ENCODE measurements at places on chromosomes 5 and 9.

DNA sequence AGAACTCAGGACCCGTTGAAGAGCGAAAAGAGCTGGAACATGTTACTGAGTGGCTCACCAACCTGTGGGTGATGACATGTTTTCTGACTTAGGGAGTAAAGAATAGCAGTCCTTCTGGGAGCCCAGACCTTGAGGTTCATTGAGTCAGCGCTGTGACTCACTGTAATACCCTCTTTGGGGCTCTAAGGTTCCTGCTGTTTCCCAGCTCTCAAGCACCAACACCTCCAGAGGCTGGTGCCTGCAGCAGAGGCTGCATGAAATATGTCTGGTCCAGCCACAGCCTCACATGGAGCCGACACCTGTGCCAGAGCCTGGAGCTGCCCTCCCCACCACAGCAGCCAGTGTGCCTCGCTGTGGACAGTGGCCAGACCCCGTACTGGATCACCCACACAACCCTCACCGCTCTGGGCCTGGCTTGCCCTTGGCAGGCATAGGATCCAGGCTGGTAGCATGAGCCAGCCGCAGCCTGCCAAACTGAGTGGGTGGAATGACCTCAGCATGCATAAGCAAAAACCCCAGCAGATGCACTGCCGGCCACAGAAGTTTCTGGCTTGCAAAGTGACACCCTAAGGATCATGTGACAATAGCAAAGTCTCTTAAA is 143.5 kb upstream of the MRPS30 start:
- no peak for DNase-seq

- DNase-seq, result no peak
These were observed 1.1 kb downstream of the ALDH1A1 start for GRCh38 chr9:72951520-72952380.

- no peak for DNase-seq
These were observed 97.0 kb downstream of the MEF2C start for GRCh38 chr5:88785746-88786565.

DNA sequence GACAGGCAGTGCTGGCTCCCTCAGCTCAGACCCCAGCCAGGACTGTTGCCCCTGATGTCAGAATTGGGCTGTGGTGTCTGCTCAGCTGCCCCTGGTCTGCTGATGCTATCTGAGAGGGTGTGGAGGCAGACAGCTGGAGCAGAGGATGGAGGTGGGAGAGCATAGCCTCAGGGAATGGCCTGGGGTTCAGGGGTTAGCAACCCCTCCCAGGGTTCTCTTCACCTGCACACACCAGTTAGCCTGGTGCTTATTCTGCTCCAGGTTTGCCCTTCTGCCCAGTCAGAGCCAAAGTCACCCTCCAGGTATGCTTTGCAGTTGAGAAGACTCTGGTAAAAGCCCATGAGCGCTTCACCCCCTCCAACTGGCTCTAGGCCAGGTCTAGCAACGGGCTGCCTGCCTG is 109.8 kb downstream of the SAXO1 start:
- no peak for DNase-seq

- no peak for DNase-seq
These were observed 940 bp upstream of the CAMK4 start for GRCh38 chr5:111223101-111223786.

DNA sequence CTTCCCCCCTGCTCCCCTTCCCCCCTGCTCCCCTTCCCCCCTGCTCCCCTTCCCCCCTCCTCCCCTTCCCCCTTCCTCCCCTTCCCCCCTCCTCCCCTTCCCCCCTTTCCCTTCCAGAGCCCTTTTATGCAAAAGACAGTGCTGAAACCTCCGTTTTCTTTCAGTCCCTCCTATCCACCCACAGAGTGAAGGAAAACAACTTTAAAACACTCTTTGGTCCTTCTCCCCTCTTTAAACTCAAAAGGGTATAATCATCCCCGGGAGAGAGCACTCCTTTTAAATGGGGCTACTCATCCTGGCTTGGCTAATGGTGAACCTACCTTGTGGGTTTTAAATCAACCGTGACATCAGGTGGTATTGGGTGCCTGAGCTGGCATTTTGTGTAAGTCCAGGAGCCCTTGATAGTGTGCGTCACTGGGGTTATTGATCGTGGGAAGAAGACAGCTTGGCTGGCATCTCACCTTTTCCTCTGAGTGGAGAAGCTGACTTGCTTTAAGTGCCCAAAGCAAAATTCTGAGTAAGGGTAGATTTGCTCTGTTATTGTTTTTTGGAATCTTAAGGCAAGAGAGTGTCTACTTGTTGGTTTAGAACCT is 2.7 kb downstream of the LARP1 start:
- no peak for DNase-seq

DNA sequence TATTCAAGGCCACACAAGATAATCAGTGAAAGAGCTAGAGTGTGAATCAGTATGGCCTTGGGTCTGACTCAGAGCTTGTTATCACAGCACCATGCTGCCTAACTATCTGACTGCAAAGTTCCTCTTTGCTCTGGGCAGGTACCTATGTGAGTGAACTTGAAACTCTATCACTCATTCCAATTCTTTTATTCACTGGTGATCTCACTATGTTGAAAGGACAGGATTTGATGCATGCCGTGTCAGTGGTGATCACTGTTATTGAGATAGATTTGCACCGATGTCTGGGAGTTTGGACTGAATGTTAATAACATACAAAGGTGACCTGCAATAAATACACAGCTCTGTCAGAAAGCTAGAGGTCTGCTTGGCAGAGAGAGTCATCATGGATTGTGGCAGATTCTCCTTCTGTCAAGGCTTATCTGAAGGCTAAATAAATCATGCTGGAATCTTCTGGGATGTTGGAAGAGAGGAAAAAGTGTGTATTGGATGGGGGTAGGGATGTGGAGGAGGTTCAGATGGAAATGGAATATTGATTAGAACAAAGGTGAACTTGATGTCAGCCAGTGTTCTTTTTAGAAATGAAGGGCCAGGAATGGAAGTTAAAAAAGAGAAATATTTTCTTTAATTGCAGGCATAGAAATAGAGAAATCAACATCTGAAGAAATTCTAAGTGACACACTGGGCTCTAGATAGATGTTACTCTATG is 91.8 kb upstream of the TNC start:
- no peak for DNase-seq

DNA sequence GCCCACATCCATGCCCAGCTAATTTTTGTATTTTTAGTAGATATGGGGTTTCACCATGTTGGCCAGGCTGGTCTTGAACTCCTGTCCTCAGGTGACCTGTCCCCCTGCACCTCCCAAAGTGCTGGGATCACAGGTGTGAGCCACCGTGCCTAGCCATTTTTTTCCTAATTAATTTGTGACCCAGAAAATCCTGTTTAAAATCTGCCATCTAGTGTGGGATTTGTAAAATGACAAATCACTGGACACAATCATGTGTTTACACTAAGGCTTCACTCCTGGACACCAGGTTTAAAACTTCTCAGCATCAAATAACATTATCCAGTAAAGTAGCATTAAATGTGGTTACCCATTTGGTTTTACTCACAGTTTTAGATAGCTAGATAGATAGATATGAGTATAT is 18.6 kb upstream of the KDM4C start:
- DNase-seq, result peak; percentile 36

All from hematopoietic multipotent progenitor cell (in vitro differentiated cells).